Central memory CD4-positive, alpha-beta T cell (primary cell): ENCODE measurements at places on chromosomes 3 and 15.

GRCh38 chr3:180683816-180684215, 4.5 kb upstream of the CCDC39 start:
- DNase-seq: no peak

GRCh38 chr3:37227870-37228549, 53.6 kb upstream of the LRRFIP2 start:
- no peak for DNase-seq

DNA sequence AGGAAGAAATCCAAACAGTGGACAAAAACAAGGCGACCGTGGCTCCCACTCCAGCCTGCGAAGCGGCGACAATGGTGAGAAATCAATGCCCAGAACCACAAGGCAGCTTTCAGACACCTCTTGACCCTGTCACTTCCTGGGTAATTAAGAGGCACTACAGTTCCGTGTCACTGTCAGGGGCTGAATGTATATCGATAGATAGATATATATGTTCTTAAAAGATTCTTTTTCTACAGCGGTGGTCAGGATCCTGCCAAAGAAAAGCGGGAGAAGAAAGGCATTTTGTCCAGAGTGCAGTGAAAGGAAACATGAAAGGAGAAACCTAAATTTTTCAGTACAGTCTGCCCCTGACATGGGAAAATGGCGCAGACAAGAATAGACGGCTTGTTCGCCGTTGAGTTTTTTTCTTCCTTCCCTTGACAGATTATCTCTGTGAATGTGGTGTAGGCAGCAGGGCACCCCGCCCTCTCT, 56.2 kb upstream of the HES1 start:
- no peak for DNase-seq

DNA sequence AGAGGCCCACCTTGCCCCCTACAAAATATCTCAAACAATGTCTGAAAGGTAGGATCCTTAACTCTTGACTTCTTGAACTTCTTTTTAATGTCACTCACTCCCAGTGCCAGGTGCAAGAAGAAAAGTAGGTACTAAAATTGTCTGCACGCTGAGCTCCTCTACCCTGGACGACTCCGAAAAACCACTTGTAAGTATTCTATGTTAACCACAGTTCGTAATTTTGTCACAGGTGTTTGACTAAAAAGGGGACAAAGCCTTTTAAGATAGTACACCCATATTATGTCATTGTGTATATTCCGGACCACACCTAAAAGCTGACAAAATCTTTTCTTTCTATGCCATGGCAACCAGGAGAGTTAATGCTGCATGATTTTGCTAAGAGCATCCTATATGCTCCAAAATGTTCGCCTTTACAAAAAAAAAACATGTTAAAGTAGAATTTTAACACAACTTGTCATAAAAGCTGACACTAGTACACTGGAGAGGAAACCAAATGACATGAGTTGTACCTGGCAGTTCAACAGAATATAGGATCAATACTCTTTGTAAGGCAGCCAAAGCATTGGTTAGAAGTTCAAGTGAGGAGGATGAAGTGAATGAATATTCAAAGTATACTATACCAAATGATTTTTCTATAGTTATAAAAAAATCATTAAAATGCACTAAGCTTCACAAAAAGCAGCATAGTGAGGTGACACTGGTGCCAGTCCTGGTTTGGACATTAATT, 210.5 kb downstream of the FOXP1 start:
- DNase-seq: peak; percentile 81

DNA sequence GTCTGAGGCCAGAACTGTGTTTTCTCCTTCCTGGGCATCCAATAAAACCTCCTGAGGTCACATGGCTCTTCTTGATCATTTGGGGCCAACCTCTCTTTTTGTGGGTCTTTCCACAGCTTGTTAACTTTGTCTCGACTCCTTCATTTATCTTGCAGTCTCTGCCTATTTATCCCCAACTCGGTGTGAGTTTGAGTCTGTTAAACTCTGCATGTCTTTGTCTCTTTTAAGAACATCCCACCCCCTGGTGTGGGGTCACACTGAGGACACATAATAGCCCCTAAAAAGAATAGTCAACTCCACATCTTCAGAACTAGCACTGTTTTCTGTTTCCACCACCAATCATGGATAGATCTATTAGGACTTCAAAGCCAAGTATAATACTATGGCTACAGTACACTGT, 187.2 kb downstream of the TLE3 start:
- no peak for DNase-seq
